ENCODE measurements at places on chromosomes 3 and 15.
A peak's percentile ranks its signal among the peaks of the same experiment; 100 is the strongest.

DNA sequence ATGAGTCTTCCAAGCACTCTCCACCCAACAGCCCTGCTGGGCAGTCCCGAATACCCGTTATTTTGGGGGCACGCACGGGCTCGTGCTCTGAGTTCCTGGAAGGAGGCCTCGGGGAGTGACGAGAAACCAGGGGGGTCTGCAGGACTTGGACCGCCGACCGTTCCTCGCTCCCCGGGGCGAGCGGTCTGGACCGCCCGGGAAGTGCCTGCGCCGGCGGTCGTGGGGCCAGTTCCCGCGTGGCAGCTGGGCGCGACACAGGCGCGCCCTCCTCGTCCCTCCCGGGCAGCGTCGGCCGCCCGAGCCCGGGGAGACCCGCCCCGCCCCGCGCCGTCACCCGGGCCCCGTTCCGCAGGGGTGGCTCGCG lies 387 bp downstream of the GNB4 start:
- DNase-seq: peak; percentile 36

DNA sequence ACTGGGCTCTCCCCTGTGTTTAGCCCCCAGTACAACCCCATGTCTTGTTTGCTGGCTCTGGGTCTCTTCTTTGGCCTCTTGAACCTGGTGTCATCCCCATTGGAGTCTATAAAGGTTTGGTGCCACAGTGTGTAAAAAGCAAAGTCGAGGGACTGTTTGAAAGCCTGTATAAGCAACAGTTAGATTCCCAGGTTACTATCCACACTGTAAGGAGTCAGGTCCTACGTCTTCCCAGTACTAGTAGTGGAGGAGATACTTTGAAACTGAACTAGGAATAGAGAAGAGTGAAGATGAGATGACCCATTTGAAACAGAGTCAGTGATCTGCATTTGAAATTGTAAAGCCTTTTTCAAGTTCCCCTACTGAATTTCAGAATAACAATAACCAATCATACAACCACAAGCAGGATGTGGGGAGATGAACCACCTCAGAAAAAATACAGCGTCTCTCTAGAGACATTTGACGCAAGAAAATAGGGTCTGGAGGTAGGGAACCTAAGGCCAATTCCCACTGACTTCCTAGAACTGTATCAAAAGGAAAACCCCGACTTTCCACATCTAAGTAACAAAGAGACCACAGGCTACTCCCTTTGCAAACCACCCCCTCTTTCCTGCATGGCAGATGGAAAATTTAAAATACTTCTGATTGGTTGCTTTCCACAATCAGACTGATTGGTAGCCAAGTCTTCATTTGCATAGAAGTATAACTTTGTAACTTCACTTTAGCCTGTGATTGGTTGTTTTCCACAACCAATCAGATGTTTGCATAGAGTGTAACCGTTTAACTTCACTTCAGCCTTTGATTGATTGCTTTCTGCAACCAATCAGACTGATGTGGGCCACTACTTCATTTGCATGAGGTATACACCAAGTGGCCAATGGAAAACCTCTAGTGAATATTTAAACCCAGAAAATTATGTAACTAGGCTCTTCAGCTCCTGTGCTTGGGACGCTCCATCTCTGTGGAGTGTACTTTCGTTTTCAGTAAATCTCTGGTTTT lies 49.9 kb upstream of the NEDD4 start:
- peak; percentile 20 for DNase-seq

DNA sequence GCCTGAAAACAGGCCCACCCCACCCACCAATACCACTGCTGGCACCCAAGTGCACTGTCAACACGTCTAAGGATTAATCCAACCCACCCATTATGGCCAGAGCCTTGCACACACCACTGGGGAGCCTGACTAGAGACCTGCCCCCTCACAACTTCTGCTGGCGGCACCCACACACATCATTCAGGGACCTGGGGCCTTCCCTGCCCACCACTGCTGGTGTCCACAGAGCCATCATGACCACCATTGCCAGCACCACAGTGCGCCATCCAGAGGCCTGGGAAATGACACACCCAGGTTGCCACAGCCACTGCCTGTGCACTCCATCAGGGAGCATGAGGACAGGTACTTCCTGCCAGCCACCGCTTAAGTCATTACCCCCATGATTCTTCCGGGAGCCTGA lies 67.0 kb upstream of the IMPG2 start:
- DNase-seq: no peak

DNA sequence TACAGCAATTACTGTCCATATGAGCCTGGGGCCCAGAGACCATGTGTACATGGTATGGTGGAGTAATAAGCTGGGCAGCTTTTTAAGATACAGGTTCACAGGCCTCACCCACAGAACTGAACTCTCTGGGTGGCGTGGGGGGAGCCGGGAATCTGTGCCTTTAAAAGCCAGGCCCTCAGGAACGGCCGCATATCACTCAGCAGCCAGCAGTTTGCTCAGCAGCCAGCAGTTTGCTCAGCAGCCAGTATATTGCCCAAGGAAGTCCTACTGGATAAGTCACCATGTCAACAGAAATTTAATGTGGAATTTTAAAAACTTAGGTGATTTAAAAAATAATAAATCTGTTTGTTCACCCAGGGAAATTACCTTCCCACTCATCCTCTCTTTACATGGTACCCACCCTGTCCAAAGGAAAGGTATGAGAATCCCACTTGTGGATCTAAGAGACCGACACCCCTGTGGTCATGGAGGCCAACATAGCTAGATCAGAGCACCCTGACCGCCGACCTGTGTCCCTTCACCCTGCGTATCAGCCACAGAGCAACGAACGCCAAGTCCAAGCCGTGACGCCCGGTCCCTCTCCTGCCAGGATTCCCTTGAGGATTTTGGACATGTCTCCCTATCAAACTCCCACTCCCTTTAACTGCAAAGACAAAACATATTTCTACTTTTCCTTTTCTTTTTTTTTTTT lies 95.7 kb upstream of the CHRM5 start:
- DNase-seq: no peak

DNA sequence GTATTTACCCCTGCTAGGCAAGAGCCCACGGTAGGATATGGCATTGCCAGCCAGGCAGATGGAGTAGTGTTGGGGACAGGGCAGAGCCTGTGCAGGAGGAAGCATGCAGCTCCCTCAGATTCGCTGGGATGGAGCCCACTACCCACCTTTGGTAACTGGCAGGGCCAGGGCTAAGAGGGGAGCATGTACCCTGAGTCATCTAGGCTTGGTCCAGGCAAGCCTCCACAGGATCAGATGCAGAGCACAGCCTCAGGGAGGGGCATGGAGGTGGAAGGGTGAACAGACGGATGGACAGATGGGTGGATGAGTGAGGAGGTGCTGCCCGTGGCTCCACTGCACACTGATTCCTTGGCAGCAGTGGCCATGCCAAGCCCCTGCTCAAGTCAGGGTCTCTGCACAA lies 33.0 kb downstream of the IL20RB start:
- DNase-seq: no peak

- DNase-seq: no peak
These were observed 45.9 kb upstream of the APEH start for GRCh38 chr3:49628249-49628648.

Data from stimulated activated naive CD8-positive, alpha-beta T cell treated with anti-CD3 and anti-CD28 coated beads, Interleukin-15, Interleukin-2, amounts not matched to agents 100 U/mL and 50 U/mL, for 24 hours (primary cell).